ENCODE measurements at places on chromosomes 6 and 20.

GRCh38 chr6:111445861-111446267 lies 37.2 kb downstream of the REV3L start:
- peak; percentile 8 for DNase-seq

GRCh38 chr6:37759221-37760144 lies 60.0 kb upstream of the ZFAND3 start:
- no peak for DNase-seq

- DNase-seq: no peak
Observed at GRCh38 chr6:89895276-89895874, 1.1 kb downstream of the GJA10 start.

GRCh38 chr20:22455259-22455658 lies 129.1 kb downstream of the FOXA2 start:
- DNase-seq: no peak

GRCh38 chr20:20273286-20273685 lies 94.6 kb upstream of the INSM1 start:
- no peak for DNase-seq

GRCh38 chr20:24305371-24305770 lies 164.1 kb upstream of the SYNDIG1 start:
- DNase-seq: no peak

- no peak for DNase-seq
Observed at GRCh38 chr20:31494131-31494530, 19.0 kb downstream of the REM1 start.

Measured in bone marrow (tissue), 2 donors.